ENCODE measurements at places on chromosomes 3 and 15.
A peak's percentile ranks its signal among the peaks of the same experiment; 100 is the strongest.

- DNase-seq = no peak
Observed at GRCh38 chr3:168121184-168122017, 25.7 kb upstream of the GOLIM4 start.

DNA sequence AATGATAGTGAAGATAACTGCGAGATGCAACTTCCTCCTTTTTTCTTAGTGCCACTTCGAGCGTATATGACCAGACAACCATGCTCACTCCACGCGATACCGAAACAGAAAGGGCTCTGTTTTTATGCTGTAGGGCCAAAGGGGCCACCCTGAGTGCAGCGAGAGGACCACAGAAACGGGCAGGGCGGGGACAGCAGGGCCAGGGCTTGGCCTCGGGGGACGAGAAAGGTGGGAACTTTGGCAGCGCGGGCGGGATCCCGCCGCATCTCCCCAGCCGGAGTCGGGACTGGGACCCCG lies 483 bp downstream of the VPS13C start:
- DNase-seq = no peak

DNA sequence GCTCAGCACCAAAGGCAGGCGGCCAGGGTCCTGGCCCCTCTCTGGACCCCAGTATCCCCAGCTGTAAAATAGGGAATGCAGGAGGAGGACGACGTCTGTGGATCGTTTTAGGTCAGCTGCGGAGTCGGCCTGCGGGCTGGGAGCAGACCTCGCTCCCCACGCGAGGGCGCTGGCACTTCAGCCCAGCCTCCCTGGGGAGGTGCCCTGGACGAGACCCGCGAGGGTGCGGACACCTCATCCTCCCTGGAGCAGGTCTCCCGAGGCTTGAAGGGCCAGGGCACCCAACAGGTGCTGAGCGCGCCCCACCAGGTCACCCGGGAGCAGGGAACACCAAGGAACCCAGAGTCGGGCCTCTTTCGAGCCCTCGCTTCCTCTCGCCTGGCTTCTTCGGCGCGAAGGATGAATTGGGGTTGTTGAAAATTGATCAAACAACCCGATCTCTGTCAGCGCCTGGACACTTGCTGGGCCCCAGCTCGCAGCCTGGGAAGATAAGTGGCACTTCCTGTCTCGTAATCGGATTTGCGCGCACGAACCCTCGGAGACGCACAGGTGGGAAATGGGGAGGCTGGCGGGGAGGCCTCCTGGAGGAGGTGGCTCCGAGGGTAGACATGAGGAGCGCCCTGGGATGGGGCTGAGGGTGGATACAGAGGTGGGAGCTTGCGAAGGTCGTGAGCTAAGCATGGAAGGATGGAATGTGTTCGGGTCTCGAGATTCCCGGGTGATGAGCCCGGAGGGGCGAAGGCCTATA lies 588 bp upstream of the VIPR1 start:
- peak; percentile 80 for DNase-seq

GRCh38 chr3:9769012-9769411 lies 735 bp downstream of the CAMK1 start:
- DNase-seq = no peak

GRCh38 chr3:46946416-46946815 lies 30.1 kb downstream of the CCDC12 start:
- no peak for DNase-seq

GRCh38 chr3:25831578-25831977 lies 41.7 kb downstream of the OXSM start:
- DNase-seq = no peak

GRCh38 chr3:101281521-101282030 lies 38.8 kb downstream of the IMPG2 start:
- DNase-seq = no peak
